ENCODE measurements at places on chromosomes 1 and 21.

DNA sequence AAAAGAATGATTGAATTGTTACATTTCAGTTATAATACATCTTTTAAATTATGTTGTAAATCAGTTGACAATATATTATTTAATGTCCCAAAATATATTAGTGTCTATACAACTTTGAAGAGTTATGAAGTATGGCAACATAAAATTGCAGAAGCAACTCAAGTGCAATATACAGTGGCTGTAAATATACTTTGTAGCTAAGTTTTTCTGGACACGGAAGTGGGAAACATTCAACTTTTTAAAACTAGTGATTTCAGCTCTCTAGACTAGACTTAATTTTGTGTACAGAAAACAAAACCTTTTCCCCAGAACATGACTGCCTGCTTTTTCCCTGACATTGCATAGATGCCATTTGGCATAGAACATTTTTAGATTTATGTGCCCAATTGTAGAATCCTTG is 29.5 kb upstream of the ABCG1 start:
- DNase-seq: no peak

- no peak for DNase-seq
Observed at GRCh38 chr1:239293350-239294110, 92.8 kb upstream of the CHRM3 start.

GRCh38 chr21:32131960-32132359 is 146.9 kb downstream of the MIS18A start:
- DNase-seq: no peak

DNA sequence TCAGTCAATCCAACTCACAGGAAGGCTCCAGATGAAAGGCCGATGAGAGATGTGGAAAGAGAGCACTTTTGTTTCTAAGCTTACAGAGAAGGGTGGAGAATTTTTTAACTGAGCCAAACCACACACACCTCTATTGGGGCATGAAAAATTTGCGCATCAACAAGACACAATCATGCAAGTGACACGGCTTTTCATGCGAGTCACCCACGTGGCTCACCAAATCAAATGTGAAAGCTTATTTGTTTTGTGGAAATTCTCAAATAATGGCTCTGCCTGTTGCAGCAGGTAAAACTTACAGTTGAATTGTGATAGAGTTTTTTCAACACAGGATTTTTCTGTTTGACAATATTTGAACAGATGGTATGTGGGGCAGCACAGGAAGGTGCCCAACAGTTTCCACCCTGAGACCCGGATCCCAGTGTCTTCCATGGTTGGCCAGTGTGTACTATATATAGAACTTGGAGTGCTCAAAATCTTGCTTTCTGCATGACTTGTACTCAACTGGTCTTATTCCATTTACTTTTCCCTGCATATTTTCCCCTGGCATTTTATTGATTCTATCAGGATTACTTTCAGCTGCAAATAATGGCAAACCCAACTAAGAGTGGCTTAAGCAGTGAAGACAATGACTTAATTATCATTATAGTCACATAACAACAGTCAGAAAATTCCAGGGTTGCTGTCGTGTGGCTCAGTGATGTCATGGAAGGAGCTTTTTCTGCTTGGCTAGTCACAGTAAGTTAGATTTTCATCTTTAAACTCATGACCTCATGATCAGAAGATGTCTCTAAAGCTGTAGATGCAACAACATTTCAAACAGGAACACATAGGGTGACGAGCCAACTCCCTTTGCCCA is 90.6 kb upstream of the SIM2 start:
- no peak for DNase-seq

- DNase-seq: no peak
Observed at GRCh38 chr1:72431810-72432209, 149.5 kb upstream of the NEGR1 start.

- DNase-seq: no peak
Observed at GRCh38 chr1:14697353-14697752, 98.9 kb downstream of the KAZN start.

DNA sequence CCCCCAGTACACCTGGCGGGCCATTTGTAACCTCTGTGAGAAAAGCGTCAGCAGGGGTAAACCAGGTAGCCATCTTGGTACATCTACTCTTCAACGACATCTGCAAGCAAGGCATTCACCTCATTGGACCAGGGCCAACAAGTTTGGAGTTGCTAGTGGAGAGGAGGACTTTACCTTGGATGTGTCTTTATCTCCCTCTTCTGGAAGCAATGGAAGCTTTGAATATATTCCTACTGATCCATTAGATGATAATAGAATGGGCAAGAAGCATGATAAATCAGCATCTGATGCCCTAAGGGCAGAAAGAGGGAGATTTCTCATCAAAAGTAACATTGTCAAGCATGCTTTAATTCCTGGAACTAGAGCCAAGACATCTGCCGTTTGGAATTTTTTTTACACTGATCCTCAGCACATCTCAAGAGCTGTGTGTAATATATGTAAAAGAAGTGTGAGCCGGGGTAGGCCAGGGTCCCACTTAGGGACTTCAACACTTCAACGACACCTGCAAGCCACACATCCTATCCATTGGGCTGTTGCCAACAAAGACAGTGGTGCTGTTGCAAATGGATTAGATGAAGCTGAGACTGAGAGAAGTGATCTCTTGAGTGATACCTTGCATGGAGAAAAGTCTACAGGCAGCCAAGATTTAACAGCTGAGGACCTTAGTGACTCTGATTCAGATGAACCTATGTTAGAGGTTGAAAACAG is 2.7 kb downstream of the ZBED6 start:
- peak; percentile 37 for DNase-seq

- DNase-seq: no peak
Observed at GRCh38 chr1:51453010-51453409, 66.1 kb downstream of the EPS15 start.

DNA sequence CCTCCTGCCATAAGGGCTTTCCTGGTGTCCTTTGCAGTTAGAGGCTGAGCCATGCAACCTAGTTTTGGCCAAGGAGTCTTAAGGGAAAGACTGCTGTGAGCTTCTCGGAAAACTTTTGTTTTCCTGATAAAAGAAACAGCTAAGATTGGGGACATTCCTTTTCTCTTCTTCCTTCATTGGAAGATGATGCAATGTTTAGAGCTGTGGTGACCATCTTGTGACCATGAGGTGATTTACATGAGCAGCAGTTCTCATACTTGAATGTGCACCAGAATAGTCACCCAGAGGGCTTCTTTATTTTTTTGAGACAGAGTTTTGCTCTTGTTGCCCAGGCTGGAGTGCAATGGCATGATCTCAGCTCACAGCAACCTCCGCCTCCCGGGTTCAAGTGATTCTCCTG is 20.4 kb upstream of the SMAP2 start:
- no peak for DNase-seq

DNA sequence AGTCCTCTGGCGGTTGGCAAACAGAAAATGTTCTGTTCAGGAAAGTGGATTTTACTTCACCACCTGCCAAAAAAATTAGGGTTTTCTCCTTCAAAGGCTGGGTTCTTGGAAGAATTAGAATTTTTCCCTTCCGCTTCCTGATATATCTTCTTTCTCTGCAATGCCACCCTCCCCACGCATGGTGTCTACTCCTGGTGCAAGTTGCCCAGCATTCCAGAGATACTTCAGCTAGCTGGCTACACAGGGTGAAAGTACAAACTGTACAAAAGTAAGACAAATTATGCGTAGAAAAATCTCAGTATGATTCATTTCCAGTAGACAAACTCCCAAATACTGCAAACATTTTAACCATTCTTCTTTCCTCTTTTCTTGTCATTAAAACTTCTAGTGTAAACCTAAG is 430.1 kb upstream of the ESRRG start:
- DNase-seq: no peak

GRCh38 chr1:53305650-53306049 is 22.2 kb downstream of the LRP8 start:
- DNase-seq: no peak

GRCh38 chr1:236904892-236905741 is 99.1 kb downstream of the MT1HL1 start:
- DNase-seq: no peak

DNA sequence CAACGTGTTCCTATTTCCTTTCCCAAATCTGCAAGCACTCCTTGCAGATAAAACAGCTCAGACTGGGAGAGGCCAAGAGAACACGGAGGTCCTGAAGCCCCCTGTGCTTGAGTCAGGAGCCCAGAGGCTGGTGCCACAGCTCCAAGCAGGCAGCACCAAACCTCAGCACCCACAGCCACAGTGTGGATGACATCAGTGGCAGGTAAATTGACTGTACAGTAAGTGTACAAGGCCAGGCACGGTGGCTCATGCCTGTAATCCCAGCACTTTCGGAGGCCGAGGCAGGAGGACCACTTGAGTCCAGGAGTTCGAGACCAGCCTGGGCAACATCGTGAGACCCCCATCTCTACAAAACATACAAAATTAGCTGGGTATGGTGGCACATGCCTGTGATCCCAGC is 1.9 kb upstream of the COL6A1 start:
- no peak for DNase-seq

GRCh38 chr1:204241050-204241449 is 27.3 kb upstream of the GOLT1A start:
- DNase-seq: no peak

DNA sequence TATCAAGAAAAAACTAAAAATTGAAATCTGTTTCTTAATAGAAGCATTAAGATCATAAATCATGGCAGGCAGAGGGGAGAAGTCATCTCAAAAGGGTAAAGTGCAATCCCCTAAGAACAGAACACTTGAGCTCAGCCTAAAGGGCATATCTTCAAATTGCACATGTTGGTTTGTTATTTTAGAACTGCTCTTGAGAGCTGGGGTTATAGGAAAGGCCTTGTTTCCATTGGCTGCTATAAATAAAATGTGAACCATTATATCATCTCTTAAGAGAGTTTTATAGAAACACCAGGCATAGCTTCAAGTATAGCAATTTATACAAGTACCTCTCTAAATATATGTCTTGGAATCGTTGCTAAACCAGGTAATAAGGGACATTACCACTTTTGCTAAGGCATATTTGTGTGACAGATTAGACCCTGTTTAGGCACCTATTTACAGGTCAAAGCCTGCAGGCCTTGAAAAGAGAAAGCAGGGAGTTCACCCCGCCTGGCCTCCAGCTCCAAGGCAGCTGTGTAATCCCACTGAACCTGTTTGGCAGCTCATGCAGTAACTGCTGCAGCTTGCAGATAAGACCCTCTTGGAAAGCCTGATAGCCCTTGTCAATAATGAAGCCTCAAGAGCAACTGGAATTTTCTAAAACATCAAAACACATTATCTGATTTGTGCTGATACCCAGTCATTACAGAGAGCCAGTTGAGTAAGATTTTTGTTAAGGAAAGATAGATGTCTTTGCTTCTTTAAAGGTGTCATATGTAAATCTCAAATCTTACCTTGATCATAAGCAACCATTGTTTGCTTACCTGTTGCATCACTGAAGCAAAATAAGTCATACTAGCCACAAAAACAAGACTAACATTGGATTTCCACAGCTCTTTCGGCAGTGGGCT is 24.2 kb upstream of the SYDE2 start:
- no peak for DNase-seq

DNA sequence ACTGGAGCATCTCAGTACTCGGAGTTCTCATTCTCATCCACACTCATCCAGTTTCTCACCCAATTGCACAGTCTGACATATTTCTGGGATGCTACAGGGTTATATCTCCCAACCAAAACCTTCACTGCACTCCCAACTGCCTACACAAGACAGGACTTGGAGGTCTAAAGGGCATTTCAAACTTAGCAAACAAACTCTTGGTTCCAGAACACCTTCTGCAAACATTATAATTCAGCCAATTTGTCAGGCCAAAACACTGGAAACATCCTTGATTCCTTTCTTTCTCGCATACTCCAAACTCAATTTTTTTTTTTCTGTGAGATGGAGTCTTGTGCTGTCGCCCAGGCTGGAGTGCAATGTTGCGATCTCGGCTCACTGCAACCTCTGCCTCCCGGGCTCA is 7.9 kb downstream of the SLAMF1 start:
- no peak for DNase-seq

DNA sequence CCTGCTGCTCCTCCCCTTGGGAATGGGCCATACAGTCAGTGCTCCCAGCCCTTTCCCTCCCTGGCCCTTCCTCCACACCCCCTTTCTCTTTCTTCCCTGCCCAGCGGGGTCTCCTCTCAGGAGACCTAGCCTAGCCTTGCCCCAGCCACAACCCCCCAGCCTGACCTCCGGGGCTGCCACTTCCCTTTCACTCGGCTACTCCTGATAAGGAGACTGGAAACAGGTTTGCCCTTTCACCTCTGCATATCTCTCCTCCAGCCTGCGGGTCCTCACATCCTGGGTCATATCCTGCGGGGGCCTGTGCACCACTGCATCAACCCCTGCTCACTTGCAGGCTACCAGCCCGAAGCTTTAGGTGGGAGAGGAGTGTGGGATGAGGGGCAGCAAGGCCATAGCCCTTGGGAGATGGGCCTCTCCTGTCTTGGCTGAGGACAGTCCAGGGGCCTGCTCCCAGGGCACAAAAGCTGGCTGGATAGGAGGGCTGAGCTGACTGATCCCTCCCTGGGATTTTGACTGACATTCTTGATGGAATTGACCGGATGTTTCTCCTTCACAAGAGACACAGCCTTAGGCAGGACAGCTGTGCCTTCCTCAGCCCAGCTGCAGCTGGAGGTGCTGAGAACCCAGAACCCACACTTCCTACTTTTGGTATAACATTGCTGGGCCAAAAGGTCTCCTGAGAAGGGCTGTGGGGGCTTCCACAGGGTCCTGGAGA is 19.2 kb upstream of the ALX3 start:
- no peak for DNase-seq

DNA sequence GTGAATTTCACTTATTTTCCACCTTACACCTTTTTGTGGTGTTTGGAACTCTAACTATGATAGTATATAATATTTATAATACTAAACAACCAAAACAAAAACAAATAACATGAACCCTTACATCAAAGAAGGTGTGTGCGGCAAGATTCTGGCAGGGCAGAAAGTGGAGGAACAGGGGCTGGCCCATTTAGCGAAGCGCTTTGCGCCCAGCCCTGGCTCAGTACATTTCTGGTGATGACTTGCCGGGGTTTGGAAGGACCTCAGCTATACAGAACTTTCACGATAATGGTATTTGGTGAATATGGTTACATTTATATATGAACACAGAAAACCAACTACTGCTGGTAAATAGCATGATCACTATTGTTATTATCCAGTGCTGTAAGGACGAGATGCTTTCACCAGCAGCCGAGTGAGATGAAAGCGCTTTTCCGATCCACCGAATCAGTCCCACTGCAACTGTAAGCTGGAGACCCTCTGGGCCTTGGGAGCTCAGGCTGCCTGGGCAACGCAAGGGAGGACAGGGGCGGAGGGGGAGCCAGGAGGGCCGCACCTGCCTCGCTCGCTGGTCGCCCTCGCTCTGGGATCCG is 63.9 kb downstream of the CD247 start:
- no peak for DNase-seq

- no peak for DNase-seq
Observed at GRCh38 chr1:91325456-91325855, 79.2 kb downstream of the HFM1 start.

- DNase-seq: no peak
Observed at GRCh38 chr1:198500096-198500495, 40.4 kb downstream of the ATP6V1G3 start.

- DNase-seq: no peak
Observed at GRCh38 chr1:186326009-186326408, 49.0 kb downstream of the TPR start.

GRCh38 chr21:41601573-41602368 is 93.8 kb upstream of the TMPRSS2 start:
- peak; percentile 45 for DNase-seq
